ENCODE measurements at places on chromosomes 16 and 17.
A peak's percentile ranks its signal among the peaks of the same experiment; 100 is the strongest.

GRCh38 chr17:44568945-44569858 lies 11.9 kb downstream of the FZD2 start:
- DNase-seq, result no peak

DNA sequence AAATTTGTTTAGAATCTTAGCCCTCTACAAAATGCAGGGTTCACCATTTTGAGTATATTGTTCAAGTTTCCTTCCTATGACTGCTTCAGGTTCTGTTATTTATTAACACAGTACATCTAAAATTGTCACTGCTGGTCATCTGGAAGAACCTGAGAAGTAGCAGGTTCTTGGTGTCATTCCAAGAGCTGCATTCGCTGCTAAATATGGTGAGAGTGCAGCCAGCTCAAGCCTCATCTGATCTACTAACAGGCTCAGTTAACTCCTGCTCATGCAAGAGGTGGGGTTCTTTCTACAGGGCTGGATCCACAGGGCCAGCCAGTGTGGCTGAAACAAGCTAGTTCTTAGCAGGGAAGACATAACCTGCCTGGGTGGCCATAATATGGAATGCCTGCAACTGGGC lies 1946.1 kb downstream of the TP53TG3F start:
- no peak for DNase-seq

DNA sequence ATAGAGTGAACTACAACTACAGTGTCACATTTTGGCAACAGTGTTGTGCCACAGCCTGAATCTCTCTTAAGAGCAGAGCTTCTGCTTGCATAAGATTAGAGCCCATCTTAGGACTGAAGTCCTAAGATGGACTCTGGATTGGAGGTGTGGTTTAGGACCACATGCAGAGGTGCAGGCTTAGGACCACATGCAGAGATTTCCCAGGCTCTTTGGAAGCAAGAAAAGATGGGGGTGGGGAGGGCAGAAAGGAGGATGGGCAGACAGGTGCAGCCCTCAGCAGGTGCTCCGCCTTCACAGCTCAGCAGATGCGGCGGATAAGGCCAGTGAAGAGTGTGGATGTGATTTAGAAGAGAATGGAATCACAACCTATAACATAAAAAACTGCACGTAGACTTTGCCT lies 128.7 kb downstream of the TANGO6 start:
- DNase-seq, result no peak

DNA sequence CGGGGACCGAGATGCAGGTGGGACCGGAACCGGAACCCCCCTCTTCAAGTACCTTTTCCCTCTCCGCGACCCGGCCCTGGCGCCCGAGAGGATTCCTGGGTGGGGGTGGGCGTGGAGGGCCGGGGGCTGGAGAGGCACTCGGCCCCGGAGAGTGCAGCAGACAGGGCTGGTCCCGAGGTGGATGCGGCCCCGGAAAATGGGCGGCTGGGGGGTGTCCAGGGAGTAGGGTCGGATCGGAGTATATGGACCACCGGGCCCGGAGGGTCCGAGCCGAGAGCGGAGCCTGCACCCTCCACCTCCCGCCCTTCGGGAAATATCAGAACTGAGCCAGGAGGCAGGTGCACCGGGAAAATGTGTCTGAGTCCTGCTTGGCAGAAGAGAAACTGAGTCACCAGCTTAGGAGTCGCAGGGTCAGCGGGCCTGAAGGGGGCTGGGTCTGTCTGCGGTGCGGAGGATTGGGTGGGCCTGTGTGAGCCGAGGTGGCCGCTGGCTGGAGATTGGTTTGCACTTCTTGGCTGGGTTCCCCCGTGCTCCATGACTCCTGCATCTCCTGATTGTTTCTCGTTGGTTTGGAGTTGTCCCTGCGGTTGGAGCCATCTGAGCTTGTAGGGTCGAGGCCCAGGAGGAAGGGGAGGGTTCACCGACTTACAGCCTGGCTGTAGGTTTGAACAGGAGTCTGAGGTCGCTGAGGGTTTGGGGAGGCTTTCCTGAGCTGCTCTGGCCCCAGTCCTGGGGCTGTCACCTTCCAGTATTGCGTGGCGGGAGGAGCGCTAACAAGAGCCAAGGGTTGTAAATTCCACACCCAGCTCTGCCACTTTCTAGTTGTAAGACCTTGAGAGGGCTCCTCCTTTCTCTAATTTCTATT lies 518 bp downstream of the SH2B1 start:
- DNase-seq, result peak; percentile 49

DNA sequence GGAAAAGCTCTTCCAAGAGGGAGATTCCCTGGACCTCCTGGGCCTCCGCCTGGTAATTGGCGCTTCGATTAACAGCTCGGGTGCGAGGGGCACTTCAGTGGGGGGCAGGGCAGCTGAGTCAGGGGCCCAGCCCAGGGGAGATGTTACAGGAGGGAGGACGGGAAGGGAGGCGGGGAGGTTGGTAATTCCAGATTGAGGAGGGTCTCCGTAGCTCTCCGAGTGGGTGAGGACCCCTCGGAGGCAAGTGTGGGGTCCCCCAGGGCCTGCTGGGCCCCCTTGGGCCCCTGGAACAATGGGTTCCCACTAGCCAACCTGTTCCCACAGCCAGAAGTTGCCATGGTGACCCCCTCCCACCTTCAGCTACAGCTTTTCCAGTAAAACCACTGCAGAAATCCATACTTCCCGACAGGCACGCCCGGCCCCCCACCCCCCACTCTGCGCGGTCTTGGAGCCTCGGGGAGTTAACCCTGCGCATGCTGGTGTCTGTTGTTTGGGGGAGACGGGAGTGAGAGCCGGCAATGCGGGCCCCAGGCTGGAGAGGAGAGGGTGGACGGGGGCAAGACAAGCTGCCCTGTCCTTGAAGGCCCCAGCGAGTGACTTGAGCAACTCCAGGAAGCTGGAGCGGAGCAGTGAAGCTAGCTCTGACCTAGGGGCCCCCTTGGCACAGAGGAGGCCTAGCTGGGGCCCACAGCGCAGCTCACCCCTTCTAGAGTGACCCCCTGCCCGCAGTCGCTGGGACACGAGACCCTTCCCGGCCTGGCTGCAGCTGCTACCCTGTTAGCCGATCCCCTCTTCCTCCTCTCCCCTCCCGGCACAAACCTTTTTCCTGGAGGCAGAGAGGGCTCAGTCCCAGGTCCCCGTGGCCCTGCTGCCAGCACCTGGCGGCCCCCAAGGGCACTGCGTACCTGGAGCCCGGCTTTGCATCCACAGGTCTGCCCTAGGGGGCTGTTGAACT lies 37.8 kb downstream of the TMEM235 start:
- no peak for DNase-seq

- DNase-seq, result no peak
These were observed 14.6 kb downstream of the BBS2 start for GRCh38 chr16:56505181-56505580.
